ENCODE measurements at places on chromosomes 7 and 10.
A peak's percentile ranks its signal among the peaks of the same experiment; 100 is the strongest.

- DNase-seq, result no peak
Measured at GRCh38 chr10:69333205-69333604, 54.9 kb downstream of the HK1 start.

- no peak for DNase-seq
Measured at GRCh38 chr7:112481121-112481736, 438 bp downstream of the LSMEM1 start.

DNA sequence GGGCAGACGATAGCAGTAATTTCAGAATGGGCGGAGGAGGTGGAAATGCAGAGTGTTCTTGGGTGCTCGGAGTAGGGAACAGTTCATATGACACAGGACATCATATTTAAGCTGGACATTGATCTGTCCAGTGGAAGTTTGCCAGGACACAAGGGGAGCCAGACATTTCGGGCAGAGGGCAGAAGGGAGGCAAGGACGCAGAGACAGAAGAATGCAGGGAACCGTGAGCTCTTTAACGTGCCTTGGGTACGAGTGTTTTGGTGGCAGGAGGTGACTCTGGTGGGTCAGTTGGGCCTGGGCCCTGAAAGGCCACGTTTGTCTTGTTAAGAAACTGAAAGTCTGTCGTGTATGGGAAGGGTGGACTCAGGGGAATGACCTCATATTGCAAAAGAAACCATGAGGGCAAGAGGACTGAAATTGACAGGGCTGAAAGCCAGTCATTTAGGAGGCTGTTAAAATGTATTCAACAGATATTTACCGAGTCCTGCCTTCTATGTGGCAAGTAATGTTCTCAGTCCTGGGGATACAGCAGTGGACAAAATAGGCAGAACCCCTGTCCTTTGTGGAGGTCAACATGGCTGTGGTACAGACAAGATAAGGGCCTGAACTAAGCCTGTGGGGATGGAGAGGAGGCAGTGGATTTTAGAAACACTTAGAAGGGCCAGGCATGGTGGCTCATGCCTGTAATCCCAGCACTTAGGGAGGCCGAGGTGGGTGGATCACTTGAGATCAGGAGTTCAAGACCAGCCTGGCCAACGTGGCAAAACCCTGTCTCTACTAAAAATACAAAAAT, 2.2 kb downstream of the OPTN start:
- no peak for DNase-seq

GRCh38 chr10:78407966-78408365, 374.3 kb downstream of the RPS24 start:
- DNase-seq, result no peak

- no peak for DNase-seq
Measured at GRCh38 chr7:148500978-148501377, 89.6 kb upstream of the C7orf33 start.

DNA sequence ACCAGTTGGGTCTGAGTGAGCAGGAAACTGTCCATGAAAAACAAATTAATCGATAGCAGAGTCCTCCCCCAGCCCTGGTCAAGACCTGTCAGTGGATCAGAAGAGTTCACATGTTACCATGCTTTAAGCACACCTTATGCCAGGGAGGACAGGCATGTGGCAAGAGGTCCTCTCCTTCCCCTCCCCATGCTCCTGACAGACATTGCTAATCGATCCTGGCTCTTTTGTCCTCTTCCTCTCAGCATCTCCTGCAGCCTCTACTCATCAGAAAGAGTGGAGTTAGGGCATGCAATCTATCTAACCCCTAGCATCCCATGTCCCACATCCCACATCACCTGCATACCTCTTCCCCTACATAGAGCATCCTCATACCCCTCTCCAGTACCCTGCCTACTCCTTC, 117.1 kb upstream of the TCF7L2 start:
- DNase-seq, result no peak

- DNase-seq, result no peak
Measured at GRCh38 chr7:46814516-46815250, 767.2 kb downstream of the TNS3 start.

- DNase-seq, result no peak
Measured at GRCh38 chr10:114682121-114682520, 24.0 kb upstream of the ABLIM1 start.

GRCh38 chr10:6757158-6757557, 177.1 kb upstream of the PRKCQ start:
- DNase-seq, result no peak

DNA sequence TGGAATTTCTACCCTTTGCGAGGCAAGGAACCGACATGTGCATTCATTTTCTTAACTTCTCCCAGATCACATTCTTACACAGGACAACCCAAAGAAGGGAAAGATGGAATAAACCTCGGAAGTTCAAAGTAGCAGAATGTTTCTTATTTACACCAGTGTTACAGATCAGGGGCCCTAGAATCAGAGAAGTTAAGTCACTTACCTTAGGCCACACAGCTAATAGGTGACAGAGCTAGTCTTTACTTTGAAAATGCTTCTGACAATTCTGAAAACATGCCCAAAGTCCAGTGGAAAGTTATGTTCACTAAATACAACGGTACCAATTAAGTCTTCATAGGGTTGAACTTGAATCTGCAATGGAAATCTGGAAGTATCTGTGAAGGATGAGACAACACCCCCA, 437.7 kb downstream of the DPP6 start:
- no peak for DNase-seq

DNA sequence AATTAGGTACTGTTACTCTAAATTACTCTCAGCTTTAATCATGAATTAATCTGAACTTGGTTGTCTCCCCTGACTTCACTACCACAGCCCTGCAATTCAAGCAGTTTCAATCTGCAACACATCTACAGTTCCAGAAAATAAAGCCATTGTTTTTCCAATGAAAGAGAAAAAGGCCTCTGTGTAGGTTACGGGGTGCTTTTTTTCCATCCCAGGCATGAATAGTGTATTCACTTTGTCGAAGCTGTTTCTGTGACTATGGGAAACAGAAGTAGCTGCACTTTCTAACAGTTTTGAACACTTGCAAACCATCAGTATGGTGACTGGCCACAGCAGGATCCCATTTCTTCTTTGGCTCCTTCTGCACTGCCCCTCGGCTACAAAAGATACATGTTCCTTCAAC, 460.2 kb downstream of the GRM8 start:
- DNase-seq, result no peak

DNA sequence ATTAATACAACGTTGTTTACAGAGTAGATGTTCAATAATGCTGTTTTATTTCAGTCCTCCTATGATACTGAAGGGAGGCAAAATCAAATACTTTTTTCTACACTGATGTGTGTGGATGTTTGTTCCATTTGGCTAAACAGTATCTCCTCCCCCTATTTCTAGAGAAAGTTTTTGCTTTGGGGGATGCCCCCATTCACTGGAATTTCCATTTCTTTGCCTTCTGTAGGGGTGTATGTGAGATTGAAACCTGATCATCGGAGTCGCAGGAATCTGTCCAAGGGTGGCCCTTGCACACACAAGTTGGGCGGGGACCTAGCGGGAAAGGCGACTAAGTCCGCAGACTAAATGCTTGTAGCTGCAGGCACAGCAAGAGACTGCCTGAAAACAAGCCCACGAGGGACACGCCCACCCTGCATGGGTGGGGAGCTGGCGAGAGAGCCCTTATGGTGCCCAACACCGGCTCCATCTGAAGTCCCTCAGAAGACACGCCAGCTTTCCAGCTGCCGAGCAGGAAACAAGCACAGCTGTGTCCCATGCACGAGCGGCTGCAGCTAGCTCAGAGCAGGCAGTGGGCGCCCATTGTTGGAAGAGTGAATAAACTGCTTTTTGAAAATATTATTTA, 58.0 kb downstream of the ESYT2 start:
- DNase-seq, result no peak

GRCh38 chr10:102503264-102504178, at the start of gene SUFU:
TSS of gene SUFU (plus strand) at chr10:102503972. CDS start at chr10:102504153, 181 bp downstream.
- DNase-seq, result peak; percentile 91

DNA sequence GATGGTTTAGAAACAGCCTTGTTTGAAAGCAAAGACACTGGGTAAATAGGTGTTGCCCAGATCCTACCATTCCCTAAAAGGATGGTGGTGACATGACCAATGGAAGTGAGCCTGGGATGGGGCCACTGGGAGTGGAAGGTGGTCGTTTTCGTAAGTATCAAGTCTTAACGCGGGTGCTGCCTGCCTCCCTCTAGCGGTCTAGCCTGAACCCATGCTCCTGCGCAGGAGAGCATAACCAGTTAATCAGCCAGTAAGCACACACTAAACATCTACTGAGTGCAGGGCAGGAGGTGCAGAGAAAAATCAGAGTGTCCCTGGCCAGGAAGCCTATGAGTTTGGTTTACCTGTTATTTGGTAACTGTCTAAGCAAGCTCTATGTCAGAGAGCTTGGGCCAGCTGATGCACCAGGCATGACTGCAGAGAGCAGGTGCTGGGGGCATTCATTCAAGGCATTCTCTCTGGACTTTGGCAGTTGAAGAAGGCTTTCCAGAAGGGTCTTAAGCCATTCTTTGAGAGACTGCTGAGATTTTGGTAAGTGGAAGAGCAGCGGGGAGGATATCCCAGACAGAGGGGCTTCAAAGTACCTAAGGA, 930 bp downstream of the GARIN1A start:
- DNase-seq, result no peak

GRCh38 chr7:22485189-22485588, 14.8 kb downstream of the STEAP1B start:
- DNase-seq, result no peak

DNA sequence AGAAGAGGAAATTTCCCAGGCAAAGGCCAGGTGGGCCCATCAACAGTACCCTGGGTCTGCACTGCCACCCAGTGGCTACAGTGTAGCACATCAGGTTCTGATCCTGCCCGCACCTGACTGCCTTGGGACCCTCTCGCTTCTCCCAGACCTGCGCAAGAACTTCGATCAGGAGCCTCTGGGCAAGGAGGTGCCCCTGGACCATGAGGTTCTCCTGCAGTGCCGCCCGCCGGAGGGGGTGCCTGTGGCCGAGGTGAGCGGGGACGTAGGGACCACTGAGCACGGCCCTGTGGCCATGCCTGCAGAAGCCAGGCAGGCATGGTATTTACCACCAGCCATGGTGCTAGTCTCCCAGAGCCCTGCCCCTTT, 33.9 kb upstream of the SLC29A3 start:
- DNase-seq, result no peak

GRCh38 chr7:127342596-127342995, 49.9 kb downstream of the ZNF800 start:
- no peak for DNase-seq

DNA sequence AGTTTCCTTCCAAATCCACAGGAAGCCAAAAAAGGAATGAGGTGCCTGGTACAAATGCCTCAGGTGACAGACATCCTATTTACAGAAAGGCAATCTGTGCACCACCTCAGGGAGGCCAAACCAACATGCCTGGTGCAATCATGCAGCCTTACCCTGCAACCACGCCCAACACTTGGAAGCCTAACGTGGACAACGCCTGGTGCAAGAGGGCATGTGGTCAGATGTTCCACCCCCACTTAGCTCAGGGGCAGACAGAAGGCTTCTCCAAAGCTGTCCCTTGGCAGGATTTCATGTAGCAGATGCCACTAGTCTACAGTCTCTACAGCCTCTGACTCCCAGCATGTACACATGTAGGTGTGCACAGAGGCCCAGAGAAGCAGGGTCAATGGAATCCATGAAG, 89.5 kb downstream of the KCNMA1 start:
- no peak for DNase-seq

DNA sequence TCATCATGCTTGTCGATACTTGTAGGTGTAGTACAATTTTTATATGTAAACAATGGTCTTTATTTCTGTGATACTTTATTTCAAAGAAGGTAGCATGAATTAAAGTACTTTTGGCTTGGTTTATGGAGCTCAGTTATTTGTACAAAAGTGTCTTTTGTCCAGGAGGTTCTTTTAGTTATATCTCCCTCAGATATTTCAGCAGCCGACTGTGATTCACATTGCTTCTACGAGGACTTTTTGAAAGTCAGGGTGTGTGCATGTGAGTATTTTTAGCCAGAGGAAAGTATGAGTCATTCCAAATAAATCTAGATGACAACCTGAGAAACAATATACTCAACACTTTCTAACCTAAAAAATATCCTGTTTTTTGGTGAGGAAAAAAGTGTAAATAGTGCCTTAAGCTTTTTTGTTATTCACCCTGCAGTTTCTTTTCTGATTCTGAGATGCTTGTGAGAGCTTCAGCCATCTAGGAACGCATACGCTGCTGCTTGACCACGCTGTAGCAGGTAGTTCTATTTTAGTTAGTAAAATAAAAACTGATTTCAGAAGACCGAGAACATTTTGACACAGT, 595 bp upstream of the SUN1 start:
- DNase-seq, result no peak

- DNase-seq, result no peak
Measured at GRCh38 chr7:80263333-80263732, 128.7 kb downstream of the GNAI1 start.

DNA sequence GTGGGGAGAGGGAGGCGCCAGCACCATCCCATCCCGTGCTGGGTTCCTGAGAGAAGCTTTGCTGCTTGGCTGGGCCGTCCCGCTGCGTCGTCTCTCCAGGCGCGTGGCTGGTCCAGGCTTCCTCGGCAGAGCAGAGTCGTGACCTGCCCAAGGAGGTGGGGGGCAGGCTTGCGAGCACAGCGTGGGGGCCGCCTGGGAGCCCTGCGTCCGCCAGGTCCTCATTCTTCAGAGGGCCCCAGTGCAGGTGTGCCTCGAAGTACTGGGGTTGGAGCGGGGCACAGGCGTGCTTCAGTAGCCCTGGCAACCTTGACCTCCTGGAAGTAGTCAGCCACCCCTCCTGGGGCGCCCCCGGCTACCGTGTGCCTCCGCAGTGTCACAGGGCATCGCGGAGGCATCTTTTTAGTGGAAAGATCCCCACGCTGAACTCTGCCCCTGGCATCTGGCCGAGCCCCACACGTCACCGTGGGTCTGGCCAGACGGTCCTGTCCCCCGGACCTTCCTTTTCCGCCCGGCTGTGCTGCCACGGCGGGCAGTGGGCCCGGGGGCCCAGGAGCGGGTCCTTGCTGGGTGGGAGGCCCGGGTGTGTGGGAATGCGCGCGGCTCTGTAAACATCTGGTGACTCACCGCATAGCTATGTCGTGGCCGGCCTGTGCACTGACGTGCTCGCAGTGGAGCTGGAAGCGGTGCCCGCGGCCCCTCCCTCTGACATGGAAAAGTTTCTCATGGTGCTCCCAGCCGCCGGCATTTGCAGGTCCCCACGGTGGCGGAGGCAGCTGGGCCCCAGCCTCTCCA, 6.4 kb downstream of the MAFK start:
- DNase-seq, result no peak

DNA sequence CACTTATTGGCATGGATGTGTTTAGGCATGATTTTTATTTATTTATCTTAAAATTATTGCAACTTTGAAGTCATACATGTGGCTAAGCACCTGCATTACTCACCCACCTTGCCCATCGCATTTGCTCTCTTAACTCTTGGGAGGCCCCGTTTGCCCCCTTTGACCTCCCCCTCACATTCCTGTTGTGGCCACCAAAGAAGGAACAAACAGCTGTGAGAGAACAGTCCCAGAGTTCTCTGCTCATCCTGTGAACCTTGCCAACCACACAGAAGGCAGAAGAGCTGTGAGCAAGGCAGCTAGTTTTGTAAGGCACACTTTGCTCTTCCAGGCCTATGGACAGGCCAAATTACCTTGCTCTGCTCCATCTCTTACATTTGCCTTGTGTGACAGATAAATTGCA, 23.6 kb upstream of the FGL2 start:
- DNase-seq, result no peak

Measured in NCI-H1436 treated with DMSO at 0.1 percent for 48 hours (cell line).